Neural crest cell (in vitro differentiated cells): ENCODE measurements at places on chromosomes 13 and 19. TPM values are rescaled to one million over a fixed set of nuclear protein-coding genes. Genes with fewer than 3 reads are reported as not detected.

- no peak for DNase-seq
Measured at GRCh38 chr13:75789451-75790197, 153.5 kb downstream of the LMO7 start.

DNA sequence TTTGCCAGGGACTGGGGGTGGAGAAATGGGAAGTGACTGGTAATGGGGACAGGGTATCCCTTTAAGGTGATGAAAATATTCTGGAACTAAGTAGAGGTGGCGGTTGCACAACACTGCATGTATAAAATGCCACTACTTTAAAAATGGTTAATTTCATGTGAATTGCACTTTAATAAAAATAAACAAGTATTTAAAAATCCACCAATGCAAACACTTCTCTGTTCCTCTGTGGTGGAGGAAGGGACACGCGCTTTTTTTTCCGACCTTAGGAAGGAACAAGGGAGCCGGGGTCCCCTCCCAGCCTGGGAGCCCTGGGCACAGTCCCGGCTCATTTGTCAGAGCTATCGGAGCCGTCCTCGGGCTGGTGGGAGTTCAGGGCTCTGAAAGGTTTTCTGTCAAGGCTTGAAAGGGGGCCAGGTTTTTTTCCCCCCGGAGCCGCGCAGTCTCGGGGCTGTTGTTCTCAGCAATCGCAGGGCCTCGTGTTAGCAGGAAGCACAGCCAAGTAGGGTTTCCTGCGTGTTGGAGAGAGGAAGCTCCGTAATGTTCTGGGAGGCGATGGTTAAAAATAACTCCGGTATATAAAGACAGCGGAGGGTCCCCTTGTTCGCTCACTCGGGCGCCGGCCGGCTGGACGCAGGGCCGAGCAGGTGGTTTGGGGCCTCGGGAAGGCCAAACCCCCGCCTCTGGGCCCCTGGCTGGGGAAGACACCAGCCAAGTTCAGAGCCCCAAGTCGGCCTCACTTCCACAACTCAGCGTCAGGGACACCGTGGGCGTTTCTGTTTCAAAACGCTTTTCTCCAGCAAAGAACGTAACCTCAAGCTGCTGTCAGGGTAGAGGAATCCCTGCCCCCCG is 41.2 kb upstream of the KLF2 start:
- DNase-seq = no peak

Gene PLIN5
- 4.8 TPM in 2 replicates for total RNA-seq

- DNase-seq = no peak
Measured at GRCh38 chr13:107642831-107643230, 572.5 kb downstream of the LIG4 start.

Gene ZNF490
- total RNA-seq = 10.3 and 12.2 TPM in 2 replicates

Gene ZNF274
- 25.6 and 26.8 TPM in 2 replicates for total RNA-seq

Gene HAUS5
- total RNA-seq = 52.8 and 55.9 TPM in 2 replicates

Gene PCDH8
- total RNA-seq = 13.7 and 14.6 TPM in 2 replicates

DNA sequence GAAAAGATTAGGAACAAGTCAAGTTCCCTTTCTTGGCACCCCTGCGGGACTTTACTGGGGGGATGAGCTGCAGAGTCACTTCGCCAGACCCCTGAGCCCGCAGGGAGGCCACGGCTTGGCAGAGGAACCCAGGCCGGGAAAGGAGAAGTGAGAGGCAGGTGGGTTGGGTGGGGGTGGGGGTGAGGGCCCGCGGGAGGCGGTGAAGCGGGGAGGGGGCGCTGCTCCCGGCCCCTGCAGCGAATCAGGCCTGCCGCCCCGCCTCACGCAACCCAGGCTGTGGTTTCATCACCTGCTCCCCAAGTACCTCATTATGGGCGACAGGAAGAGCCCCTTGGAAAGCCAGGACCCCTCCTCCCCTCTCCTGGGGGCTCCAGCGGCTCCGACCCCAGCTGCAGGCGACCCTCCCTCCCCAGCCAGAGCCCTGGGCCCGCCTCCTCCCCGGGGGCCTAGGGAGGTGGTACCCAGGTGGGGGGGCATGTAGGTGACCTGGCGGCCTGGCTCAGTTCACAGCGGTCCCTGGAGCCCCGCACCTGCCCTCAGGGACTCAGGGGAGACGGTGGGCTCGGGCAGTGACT is 9.5 kb downstream of the MEF2B start:
- no peak for DNase-seq

Gene APBA3
- total RNA-seq = 22.8 and 24.5 TPM in 2 replicates

Gene SLC10A2
- 0.07 and 0.09 TPM in 2 replicates for total RNA-seq

Gene ZNF473
- 23.3 and 24.5 TPM in 2 replicates for total RNA-seq

DNA sequence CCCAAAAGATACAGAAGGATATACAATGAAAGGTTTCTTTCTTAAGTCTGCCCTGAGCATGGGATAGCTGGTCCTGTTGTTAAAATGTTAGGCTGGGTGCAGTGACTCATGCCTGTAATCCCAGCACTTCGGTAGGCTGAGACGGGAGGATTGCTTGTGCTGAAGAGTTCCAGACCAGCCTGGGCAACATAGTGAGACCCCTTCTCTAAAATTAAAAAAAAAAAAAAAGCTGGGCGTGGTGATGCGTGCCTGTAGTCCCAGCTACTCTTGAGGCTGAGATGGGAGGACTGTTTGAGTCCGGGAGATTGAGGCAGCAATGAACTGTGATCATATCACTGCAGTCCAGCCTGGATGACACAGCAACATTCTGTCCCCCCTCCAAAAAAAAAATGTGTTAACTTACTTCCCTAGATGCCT is 52.5 kb upstream of the SHKBP1 start:
- no peak for DNase-seq

Gene CYP2A6
- total RNA-seq = not detected in 2 replicates

DNA sequence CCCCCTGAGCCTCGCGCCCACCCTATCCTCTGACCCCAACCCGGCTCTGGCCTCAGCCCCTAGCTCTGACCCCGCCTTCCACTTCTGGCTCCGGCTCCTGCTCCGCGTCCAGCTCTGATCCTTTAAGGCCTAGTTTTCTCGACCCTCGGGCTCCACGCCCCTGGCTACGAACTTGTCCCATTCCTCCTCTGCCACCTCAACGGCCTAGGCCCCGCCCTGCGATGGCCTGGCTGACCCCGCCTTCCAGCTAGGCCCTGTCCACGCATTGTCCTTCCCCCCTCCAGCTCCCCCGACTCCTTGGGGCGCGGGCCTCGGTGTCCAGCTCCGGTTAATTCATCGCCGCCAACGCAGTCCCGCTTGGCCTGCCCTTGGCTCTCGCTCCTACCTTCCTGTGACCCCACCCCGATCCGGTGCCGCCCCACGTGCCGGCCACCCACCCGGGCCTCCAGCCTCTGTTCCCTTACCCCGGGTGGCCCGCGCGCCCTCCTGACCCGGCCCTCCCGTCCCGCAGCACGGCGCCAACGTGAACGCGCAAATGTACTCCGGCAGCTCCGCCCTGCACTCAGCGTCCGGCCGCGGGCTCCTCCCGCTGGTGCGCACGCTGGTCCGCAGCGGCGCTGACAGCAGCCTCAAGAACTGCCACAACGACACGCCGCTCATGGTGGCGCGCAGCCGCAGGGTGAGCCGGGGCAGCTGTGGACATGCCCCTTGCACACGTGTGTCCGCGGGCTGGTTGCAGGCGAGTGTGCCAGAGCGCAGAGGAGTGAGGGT is 9.4 kb downstream of the BCL3 start:
- peak; percentile 62 for DNase-seq

Gene C19orf73
- 1.0 and 1.3 TPM in 2 replicates for total RNA-seq

DNA sequence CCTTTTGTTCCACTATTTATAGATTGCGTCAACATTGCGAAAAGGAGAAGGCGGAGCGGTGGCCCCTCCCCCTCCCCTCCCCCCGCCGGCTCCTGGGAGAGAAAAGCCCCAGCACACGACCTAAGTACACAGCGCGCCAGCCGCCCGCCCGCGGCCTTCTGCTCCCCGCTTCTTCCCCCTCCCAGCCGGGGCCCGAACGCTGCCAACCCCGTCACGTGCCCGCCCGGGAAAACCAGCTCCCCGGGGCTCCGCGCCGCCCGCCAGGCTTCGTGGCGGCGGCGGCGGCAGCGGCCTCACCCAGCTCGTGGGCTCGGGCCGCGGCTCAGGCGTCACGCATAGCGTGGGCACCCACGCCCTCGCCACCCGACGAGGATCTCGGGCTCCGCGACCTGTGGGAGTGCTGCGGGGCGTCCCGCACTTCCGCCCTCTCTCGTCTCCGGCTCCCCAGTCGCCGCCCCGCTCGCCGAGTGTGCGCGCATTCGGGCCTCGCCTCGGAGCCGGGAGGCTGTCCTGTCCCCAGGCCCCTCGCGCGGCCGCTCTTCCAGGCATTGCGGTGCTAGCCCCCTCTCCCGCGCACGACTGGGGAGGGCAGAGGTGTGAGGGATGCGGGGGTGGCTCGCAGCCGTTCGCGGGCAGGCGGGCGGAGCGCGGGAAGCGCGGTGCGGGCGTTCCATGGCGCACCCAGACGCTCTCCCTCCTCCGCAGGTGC is 110.5 kb downstream of the KCNRG start:
- peak; percentile 41 for DNase-seq

DNA sequence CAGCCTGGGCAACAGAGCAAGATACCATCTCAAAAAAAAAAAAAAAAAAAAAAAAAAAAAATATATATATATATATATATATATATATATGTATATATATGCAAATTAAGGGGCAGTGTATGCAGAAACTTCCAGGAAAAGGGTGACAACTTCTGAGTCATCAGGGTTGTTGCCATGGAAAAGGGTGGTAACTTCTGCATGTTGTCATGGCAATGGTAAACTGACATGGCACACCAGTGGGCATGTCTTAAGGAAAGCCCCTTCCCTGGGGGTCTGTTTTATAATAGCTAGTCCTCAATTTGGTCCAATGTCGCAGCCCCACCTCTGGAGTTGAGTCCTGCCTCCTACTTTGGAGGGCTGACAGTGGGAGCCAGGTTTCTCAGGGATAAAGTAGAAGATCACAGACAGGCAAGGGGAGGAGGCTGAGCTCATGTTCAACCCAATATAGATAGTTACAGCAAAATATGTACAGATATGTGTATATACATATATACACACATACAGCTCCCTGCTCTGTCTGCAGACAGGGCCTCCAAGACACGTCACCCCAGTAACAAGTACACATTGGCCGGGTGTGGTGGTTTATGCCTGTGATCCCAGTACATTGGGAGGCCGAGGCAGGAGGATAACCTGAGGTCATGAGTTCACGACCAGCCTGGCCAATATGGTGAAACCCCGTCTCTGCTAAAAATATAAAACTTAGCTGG is 7.2 kb upstream of the FCHO1 start:
- DNase-seq = no peak

DNA sequence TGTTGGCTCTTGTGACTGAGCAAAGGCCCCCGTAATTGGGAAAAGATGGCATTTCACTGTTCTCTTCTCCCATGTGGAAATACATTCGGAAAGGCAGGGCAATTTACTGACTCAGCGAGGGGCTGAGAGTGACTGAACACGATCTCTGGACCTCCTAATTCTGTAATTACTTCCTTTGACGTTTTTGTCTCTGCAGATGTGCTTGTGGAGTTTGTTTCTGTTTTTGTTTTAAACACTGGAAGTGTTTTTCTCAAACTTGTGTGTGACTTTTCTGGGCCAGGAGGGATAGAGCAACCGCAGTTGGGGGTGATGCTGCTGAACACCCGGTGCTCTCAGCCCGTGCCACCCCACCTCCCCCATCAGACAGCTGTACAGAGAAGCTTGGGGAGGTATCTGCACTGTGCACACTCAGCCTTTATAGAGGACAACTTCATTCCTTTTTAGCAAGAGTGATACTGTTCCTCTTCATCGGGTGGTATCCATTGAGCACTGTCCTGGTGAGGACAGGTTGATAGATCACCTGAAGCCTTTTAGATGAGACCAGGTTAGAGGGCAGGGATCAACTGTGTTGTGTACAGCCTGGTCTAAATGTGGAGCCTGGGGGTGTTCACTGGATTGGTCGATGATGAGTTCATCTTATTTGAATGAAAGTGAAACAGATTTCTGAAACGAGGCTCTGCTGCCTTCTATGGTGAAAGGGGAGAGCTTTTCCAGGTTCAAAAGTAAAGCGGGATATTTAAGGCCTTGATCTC is 117.4 kb downstream of the ESD start:
- DNase-seq = no peak

DNA sequence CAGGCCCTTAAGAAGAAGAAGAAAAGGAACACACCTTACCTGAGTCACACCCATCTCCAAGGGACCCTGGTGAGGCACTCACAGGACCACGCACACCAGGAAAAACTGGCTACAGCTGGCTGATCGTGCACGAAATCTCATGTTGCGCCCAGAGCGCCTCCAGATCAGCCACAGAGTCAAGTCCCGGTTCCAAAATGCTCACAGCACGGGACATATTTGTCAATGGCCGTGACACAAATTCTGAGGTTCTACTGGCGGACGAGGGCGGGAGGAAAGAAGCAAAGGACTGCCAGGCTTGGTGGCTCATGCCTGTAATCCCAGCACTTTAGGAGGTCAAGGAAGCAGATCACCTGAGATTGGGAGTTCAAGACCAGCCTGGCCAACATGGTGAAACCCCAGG is 21.5 kb downstream of the SH3GL1 start:
- DNase-seq = no peak

DNA sequence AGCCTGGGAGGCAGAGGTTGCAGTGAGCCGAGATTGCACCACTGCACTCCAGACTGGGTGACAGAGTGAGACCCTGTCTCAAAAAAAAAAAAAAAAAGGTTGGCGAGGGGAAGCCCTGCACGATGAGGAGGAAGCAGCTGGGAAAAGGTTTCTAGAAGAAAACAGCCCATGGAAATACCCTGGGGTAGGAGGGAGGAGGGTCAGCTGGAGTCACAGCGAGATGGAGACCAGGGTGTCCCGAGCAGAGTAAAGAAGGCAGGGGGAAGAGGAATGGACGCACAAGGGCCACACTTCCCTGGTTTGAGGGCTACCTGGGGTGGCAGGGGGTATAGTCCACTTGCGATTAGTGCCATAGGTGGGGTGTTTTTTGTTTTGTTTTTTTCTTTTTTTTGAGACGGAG is 6.4 kb downstream of the KANK3 start:
- no peak for DNase-seq

DNA sequence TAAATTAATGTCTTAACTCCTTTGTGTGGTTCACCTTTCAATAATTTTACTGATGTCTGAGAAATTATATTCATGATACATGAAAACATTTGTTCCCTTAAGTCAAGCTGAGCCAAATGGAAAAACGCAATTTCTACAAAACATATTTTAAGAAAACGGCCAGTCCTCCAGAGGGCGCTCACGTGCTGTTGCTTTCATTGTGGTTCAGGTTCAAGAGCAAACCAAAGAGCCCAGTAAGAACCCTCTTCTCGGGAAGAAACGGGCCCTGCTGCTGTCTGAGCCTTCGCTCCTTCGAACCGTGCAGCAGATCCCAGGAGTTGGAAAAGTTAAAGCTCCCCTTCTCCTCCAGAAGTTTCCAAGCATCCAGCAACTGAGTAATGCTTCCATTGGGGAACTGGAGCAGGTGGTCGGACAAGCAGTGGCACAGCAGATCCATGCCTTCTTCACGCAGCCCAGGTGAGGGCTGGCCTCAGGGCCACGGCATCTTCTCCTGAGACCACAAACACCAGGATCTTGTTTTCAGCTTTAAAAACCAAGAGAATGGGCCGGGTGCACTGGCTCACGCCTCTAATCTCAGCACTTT is 4.3 kb downstream of the FAAP24 start:
- DNase-seq = peak; percentile 81
